ENCODE measurements at places on chromosomes 5 and 9. TPM values are rescaled to one million over a fixed set of nuclear protein-coding genes. Genes with fewer than 3 reads are reported as not detected.
A peak's percentile ranks its signal among the peaks of the same experiment; 100 is the strongest.

DNA sequence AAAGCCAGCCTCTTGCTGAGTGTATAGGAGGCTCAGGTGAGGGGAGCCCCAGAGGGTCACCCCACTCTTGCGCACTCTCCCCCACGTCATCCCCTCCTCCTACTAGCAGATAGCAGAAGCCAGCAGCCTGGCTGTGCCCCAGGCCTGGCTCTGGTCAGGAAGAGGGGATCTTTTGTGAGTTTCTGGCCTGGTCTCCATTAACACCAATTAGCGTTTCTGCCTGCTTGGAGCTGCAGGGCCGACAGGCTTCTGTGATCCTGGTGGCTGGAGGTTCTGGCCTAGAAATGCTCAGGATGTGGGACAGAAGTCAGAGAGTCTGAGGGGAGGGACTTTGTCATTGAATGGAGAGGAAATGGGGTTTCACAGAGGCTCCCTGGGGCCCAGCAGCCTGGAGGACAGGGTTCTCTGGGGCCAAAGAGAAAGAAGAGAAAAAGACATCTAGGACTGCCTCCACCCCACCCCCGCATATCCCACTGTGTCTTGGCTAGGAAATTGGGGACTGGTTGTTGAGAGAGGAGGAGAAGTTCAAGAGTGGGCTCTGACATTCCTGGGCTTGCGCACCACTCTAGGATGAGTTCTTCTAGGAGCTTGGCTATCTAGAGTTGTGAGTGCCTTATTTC, 47.5 kb upstream of the ARAP3 start:
- DNase-seq, result no peak

DNA sequence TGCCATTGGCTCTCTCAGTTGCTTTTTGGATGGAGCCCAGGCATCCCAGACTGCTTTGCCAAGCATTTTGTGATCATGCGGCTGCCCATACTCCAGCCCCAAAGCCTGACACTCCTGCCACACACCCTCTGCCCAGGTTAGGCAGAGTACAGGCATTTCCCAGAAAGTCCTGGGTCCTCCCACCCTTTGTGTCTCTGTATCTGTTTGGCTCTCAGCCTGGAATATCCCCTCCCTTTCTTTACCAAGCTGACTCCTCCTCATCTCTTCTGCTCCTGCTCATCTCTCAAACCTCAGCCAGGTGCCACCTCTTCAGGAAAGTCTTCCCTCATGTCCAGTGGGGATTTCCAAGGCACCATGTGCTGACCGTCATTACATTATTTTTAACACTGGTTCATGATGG, 14.3 kb upstream of the SH3RF2 start:
- DNase-seq, result peak; percentile 70

DNA sequence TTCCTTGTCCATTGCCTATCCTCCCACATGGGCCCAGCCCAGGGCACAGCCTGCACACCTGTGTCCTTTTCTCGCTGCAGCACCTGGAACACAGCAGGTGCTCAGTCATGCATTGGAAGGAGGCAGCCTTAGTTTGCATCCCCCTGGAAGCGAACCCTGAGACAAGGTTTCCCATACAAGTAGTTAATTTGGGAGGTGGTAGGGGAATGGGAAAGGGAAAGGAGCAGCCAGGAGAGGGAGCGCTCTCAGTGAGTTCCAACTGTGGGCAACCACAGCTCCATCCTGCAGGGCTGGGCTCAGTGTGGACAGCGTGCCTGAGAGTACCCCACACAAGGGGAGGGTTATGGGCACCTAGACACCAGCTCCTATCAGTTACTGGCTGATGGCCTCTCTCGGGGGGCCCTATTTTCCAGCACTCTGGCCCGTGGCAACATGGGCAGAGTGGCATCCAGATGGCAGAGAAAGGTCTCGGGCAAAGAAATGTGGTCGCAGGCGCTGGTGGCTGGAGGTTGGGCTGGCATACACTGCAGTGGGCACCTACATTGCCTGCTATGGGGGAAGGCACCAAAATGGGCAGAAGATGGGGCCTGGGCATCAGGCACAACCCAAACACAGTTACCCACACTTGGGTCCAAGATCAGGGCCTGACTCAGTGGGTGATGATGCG, 50.1 kb downstream of the TSPAN17 start:
- DNase-seq, result no peak

DNA sequence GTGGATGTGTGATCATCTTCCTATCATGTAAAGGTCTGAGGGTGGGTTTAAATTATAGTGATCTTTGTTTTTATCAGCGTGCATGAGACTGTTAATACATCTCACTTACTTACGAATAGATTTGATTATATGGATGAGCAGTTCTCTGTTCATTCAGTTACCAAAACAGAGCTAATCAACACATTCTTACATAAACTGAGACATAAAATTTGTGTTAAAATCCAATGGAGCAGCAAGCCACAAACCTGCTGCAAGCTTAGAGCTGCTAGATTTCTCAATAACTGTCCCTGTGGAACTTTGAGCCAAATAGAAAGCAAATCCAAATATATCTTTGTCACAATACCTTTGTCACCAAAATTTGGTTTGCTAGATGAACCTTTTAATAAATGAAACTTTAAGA, 50.1 kb downstream of the NUDT12 start:
- no peak for DNase-seq

DNA sequence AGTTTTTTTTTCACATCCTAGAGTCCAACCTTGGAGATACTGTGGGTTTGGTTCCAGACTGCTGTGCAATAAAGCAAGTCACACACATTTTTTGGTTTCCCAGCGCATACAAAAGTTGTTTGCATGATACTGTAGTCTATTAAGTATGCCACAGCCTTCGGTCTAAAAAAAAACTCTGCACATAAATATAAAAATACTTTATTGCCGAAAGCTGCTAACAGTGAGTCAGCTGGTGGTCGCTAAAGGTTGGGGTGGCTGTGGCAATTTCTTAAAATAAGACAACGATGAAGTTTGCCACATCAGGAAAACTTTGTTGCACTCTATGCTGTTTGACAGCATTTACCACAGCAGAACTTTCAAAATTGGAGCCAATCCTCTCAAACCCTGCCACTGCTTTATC, 37.4 kb downstream of the UBQLN1 start:
- DNase-seq, result no peak

DNA sequence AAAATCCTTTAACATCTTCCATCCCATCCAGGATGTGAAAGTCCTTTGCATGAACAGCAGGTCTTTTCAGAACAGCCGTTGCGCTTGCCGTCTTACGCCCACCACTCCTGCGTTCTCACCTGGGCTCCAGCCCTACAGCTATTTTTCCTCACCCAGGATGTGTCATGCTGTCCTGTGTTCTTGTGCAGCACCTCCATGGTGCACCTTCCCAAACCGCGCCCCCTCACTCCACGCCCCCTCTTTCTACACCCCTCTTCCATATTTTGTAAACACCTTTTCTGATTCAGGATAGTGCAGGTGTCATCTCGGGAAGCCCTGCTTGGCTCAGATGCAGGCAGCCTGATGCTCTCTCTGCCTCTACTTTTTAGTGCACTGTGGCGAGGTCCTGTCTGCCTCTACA, 18.4 kb downstream of the CAMK4 start:
- no peak for DNase-seq

DNA sequence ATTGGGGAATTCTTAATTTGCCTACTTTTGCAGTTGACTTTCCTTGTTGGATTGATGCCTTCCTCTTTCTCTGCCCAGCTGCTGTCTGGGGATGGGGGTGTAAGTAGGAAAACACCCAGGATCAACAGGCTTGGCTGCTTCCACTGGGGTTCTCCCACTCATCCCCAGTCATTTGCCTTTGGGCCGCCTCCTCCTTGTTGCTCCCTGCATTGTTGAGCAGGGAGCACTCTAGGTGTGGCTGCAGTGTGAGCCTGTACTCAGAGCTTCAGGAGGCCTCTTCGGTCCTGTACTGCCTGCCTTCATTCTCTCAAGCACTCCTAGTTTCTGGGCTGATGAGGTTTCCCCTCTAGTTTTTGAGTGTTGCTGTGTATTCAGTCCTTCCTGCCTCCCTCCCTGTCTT, 12.1 kb downstream of the RHOBTB3 start:
- DNase-seq, result peak; percentile 19

DNA sequence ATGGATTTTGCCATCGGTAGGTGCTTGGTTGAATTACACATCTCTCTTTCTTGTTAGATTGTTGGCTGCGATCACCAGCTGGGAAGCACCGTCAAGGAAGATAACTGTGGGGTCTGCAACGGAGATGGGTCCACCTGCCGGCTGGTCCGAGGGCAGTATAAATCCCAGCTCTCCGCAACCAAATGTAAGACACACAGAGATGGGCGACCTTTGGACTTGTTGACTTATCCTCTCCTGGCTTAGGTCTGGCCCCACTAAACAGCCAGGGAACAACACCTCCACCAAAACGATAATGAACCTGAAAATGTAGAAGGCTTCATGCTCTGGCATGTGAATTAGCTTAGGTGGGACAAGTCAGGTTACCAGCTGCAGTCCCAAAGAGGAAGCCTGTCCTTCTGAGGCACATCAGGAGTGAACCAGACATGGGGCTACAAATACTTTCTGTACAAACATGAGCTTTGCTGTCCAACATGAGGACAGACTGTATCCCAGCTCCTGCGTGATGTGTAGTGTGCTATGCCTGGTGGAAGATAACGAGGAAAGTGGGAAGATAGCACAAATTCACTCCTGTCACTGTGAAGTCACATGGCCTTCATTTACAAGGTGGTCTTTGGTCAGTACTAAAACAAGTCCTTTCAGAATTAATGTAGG, 148.4 kb downstream of the ADAMTSL1 start:
- no peak for DNase-seq

GRCh38 chr9:27189426-27189825, 80.4 kb downstream of the TEK start:
- no peak for DNase-seq

- DNase-seq, result no peak
These were observed 6.6 kb downstream of the LHX2 start for GRCh38 chr9:124017929-124018729.

GRCh38 chr9:117000196-117000723, 313.2 kb downstream of the TRIM32 start:
- DNase-seq, result no peak

DNA sequence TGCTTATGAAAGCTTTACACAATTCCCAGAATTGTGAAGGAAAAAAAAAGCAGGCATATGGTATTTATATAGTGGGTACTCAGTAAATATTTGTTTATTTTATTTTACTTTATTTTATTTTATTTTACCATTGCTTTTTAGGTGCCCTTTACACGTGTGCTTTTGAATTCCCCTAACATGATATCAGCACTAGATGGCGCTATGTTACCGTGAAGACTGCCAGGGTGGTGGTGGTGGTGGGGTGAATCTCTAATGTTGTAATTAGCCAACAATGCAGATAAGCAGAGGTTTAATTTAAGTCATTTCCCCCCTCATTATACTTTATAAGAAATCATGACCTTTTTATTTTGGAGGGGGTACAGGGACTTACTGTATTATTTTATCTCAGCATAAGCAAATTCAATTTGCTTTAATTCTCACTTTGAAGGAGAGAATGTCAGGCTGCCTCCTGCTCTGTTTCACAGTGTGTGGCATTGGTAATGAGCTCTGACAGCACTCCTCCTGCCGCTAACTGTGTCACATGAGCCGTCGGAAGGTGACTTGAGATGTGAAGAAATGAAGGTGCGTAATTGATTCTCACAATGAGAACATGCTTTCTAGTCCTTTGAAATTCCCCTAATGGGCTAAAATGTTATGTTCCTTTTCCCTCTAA, 165.6 kb downstream of the YTHDC2 start:
- DNase-seq, result peak; percentile 49

DNA sequence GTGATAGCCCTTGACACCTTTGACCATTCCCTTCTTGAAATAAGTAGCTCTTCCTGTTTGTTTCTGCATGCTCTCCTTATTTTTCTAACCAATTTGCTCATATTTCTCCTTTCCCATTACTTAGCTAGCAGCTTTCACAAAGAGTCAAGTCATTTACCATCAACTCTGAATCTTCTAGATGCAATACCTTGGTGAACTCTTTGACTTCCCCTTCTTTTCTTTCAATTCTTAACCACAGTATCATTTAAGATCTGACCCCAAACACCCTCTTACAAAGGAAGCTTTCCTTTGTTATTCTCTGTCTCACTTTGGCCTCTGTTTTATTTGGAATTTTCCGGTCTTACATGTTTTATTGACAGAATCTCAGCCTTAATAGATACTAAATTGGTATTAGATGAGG, 14.0 kb downstream of the NFX1 start:
- DNase-seq, result no peak

- DNase-seq, result no peak
These were observed 142.2 kb downstream of the PLCXD3 start for GRCh38 chr5:41368158-41368557.

DNA sequence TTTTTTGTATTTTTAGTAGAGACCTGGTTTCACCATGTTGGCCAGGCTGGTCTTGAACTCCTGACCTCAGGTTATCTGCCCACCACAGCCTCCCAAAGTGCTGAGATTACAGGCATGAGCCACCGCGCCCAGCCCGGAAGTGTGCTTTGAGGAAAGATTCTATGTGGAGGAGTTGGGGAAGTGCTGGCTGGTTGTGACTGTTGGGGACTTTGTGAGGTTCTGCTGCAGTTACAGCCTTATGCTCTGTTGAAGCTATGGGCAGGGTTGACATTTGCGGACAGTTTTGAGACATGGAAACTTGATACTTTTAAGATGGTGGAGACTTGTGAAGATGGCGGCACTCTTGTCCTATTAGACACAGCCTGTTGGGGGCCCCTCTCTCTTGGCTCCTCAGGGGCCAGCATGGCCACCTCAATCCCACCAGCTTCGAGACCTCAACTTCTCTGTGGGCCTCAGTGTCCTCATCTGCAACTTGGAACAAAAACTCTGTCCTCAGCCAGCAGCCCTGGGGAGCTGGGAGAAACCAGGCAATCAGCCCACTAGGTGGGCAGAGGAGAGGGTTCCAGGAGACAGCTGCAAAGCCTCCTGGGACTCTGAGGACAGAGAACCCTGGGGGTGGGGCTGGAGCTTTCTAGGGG, 24.9 kb downstream of the C9orf50 start:
- no peak for DNase-seq

DNA sequence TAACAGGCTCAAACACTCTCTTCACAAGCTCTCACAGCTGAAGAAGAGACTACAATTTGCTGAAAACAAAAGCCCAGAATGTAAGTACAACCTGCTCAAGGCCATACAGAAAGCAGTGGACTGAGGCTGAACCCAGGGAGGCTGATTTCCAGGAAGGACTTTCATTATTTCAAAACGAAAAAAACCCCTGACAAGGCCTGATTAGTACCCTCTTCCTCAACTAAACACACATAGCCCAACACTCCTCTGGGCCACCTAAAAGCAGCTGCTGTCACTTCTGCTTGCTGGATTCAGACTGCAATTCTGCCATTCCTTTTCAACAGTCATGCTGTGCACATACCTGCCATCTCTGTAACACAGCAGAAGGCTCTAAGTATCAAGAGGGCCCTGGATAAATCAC, 18.2 kb downstream of the NRG2 start:
- no peak for DNase-seq

- DNase-seq, result peak; percentile 91
These were observed 48.6 kb upstream of the TLE1 start for GRCh38 chr9:81737871-81738507.

GRCh38 chr5:180873615-180874520, 12.8 kb upstream of the ZFP62 start:
- no peak for DNase-seq

- peak; percentile 100 for DNase-seq
These were observed 67.9 kb upstream of the ANKRD55 start for GRCh38 chr5:56301069-56301468.

ADAMTS6 gene
- 5.9 TPM for total RNA-seq

SLC6A3 gene
- not detected for total RNA-seq

GRIA1 gene
- not detected for total RNA-seq

TOR2A gene
- total RNA-seq, result 1.8 TPM

PLPP1 gene
- total RNA-seq, result 23.8 TPM

PRPF4 gene
- 45.3 TPM for total RNA-seq

RNF208 gene
- total RNA-seq, result not detected

PDE6A gene
- not detected for total RNA-seq

FAM221B gene
- total RNA-seq, result not detected

CLTB gene
- 241 TPM for total RNA-seq

GNAQ gene
- total RNA-seq, result 20.2 TPM

GABRA6 gene
- total RNA-seq, result not detected

DNAJC21 gene
- total RNA-seq, result 54.4 TPM

TCF7 gene
- under 0.01 TPM for total RNA-seq

Measured in bronchial epithelial cell (primary cell).